Fibroblast of lung (primary cell): ENCODE measurements at places on chromosomes 2 and 18.

- DNase-seq: no peak
Observed at GRCh38 chr2:168796583-168797285, 5.7 kb upstream of the NOSTRIN start.

GRCh38 chr2:96695602-96696001 lies 44.3 kb downstream of the LMAN2L start:
- DNase-seq: no peak

DNA sequence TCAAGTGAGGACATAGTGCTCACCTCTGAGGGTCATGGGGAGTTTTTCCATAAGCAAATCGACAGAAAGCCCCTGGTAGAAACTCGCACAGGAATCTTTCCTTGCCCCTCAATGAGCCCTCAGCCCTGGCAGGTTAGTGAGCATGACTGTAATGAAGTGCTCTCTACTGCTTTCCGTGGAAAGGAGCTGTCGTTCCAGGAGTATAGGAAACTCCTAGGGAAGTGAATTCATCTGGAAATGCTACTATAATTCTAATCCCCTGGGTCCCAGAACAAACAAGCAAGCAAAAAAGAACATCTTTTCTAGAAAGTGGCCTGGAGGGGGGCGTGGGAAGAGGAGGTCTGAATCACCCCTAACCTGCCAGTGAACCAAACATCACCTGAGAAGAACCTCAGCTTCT lies 18.1 kb downstream of the BCL2L11 start:
- no peak for DNase-seq

- DNase-seq: no peak
Observed at GRCh38 chr2:218161644-218162043, 5.1 kb downstream of the CXCR1 start.

GRCh38 chr2:200483729-200484198 lies 26.1 kb downstream of the KCTD18 start:
- DNase-seq: peak; percentile 44

DNA sequence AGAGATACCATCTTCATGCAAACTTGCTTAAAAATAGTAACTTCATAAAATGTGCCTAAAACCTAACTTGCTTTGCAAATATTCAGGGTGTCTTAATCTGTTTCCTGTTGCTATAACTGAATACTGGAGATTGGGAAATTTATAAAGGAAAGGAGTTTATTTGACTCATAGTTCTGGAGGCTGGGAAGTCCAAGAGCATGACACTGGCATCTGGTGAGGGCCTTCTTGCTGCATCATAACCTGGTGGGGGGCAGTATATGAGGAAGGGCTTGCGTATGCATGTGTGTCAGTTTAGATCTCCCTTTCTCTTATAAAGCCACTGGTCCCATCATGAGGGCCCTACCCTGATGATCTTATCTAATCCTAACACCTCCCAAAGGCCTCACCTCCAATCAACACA lies 166.5 kb downstream of the LPIN1 start:
- DNase-seq: no peak

DNA sequence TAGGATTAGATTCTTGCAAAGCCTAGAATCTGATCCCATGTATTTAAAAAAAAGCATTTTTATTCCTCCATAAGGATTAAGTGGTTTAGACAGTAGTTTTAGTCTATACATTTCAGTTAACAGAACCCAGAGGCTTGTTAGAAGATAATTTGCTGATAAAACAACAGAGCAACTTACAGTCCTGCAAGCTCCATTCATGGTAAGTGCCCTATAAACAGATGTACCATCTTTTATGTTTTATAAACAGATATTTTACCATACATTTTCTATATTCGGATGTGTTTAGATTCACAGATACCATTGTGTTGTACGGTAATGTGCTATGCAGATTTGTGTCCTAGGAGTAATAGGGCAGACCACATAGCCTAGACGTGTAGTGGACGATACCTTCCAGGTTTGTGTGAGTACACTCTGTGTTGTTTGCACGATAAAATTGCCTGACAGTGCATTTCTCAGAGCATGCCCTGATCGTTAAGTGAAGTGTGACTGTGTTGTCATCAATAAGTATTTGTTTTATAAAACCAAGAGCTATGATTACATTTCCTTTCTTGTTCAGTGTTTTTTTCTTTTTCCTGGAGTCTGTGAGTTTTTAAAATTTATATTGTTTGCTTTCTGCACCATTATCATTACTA lies 54.2 kb downstream of the CERS6 start:
- DNase-seq: no peak

DNA sequence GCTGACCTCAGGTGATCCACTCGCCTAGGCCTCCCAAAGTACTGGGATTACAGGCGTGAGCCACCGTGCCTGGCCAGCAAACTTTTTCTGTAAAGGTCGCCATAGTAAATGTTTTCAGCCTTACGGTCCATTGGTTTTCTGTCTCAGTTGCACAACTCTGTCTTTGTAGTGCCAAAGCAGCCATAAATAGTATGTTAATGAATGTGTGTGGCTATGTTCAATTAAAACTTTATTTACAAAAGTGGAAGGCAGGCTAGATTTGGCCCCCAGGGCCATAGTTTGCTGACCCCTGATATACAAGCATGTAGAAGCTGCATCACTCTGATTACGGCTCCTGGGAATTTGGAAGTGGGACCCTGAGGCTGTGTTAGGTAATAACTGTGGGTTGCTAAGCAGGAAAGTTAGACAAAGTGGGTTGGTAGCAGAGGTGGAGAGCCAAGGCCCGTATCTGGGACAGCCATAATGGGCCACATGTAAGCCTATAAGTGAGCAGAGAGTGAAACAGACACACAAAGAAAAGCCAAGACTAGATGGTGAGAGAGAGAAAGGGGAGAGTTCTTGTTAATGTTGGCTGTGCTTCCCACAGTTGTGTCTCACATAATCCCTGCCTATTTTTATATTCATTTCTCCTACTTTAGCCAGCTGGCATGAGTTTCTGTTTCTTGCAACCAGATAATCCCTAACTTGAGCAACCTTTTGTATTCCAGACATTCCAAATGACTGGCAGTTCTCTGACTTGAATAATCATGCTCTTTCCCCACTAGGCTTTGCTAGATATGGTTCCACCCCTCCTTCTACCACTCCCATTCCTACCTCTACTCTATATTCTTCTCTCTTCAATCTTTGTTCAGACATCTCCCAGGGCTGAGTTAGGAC lies 223.3 kb upstream of the STON1 start:
- DNase-seq: peak; percentile 34

DNA sequence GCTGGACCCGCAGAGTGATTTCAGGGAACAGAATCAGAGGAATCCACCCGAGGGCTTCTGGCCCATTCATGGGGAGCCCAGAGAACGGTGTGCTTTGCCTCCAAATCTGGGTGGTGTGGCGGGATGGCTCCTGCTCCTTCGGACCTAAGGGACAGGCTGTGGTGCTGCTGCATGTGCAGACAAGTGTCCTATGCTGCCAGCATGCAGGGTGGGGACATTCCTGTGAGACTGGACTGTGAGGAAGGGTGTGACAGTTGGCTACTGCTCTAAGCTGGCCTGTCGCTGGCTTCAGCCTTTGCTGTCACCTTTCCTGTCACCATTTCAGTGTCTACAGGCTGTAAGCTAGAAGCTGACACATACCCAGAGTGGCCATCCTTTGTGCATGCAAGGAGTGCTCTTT lies 2.9 kb upstream of the SLC4A3 start:
- DNase-seq: no peak

DNA sequence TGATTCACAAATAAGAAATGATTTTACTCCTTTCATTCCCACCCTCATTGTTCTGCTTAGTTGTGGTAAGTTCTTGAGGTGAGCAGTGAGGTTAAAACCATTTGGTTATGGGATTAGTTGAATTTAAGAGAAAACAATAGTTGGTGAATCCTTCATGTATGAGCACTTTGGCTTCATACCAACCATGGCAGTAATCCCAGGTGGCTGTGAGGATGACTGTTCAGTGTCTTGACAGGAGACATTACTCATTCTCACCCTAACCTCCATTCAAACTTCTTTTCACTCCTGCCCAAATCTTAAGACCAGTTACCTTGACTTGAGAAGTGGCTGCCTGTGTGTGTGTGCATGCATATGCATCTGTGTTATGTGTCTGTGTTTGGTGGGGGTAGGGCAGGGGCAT lies 143.1 kb downstream of the SETBP1 start:
- peak; percentile 18 for DNase-seq

GRCh38 chr2:74109551-74109950 lies 38.2 kb downstream of the BOLA3 start:
- no peak for DNase-seq

GRCh38 chr2:10716581-10716980 lies 4.8 kb upstream of the ATP6V1C2 start:
- no peak for DNase-seq

GRCh38 chr2:160301420-160301819 lies 101.3 kb upstream of the ITGB6 start:
- DNase-seq: peak; percentile 52

- no peak for DNase-seq
Observed at GRCh38 chr2:185676316-185676715, 62.3 kb upstream of the FSIP2 start.

DNA sequence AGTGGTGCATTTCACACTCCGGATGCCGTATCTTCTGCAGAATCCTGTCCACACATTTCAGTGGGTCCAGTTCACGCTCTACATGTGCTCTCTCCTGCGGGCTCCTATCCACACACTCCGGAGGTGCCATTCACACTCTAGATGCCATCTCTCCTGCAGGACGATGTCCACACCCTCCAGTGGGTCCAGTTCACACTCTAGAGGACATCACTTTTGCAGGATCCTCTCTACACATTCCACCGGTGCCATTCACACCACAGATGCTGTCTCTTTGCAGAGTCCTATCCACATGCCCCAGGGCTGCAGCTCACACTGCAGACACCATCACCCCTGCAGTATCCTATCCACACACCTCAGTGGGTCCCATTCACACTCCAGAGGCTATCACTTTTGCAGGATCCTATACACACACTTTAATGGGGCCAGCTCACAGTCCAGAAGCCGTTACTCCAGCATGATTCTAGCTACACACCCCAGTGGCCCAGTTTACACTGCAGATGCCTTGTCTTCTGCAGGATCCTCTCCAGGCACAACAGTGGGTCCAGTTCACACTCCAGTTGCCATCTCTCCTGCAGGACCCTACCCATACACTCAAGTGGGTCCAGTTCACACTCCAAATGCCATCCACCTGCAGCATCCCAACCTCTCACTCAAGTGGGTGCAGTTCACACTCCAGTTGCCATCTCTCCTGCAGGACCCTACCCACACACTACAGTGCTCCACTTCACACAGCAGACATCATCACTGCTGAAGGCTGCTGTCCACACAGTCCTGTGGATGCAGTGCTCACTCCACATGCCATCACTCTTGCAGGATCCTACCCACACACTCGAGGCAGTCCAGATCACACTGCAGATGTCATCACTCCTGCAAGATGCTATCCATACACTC lies 2.1 kb upstream of the PXDN start:
- no peak for DNase-seq

DNA sequence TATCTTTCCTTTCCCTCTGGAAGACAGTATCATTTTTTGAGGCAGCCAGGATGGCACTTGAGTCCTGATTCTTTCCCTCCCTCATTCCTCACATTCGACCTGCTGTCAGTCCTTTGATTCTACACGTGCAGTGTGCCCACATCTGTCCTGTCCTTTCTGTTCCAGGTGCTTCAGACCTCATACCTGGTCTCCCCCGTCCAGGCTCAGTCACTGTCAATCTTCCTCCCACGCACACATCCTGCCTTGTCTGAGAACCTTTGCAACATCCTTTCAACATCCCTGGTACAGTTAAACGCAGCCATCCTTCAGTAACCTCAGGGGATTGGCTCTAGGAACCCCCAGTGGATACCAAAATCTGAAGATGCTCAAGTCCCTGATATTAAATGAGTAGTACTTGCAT lies 10.1 kb downstream of the BCL2 start:
- no peak for DNase-seq

GRCh38 chr2:105166688-105167087 lies 74.9 kb upstream of the GPR45 start:
- no peak for DNase-seq

- no peak for DNase-seq
Observed at GRCh38 chr2:86420913-86421312, 20.3 kb upstream of the KDM3A start.

GRCh38 chr18:10688766-10689165 lies 162.9 kb downstream of the NAPG start:
- no peak for DNase-seq

DNA sequence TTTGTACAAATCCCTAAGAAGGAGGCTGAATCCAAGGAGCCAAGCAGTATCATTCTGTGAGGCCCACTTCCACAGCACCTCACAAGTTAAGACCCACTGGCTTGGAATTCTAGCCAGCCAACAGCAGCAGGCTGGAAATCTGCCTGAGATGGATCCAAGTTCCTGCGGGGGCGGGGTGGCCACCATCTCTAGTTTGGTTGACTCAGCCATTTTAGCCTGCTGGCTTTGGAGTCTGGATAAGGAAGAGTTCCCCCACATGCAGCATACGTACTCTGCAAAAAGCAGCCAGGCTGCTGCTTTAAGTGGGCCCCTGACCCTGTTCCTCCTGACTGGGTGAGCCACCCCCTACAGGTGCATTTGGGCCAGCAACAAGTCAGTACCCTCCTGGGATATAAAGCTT lies 65.2 kb downstream of the FARP2 start:
- no peak for DNase-seq

DNA sequence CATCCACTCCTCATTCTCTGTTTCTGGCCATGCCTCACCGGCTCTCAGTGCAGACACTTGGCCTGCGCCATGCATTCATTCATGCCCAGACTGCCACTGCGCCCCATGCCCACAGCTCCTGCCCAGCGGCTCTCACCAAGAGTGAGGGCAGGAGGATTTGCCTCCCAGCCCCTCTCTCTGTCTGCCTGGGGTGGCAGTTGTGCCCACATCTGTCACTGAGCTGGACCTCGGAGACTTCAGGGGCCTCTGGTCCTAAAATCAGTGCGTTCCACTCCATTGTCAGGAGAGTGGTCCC lies 75.1 kb downstream of the CIB4 start:
- no peak for DNase-seq

- no peak for DNase-seq
Observed at GRCh38 chr2:139411236-139411635, 631.0 kb upstream of the NXPH2 start.

DNA sequence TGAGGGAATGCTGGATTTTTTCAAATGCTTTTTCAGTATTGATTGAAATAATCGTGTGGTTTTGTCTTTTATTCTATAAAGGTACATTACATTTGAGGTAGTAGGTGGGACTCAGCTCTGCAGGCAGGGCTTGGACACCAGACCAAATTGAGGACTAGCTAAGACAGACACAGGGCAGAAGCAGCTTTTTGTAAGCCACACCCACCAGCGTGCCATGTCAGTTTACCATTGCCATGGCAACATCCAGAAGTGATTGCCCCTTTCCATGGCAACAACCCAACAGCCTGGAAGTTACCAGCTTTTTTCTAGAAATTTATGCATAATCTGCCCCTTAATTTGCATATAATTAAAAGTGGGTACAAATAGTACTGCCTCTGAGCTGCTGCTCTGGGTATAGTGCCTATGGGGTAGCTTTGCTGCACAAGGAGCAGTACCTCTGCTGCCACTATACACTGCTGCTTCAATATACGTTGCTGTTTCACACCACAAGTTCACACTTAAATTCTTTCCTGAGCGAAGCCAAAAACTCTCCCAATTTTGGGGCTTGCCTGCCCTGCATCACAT lies 23.6 kb upstream of the VWA3B start:
- no peak for DNase-seq

- DNase-seq: peak; percentile 43
Observed at GRCh38 chr2:54599326-54599710, 124.1 kb upstream of the EML6 start.

GRCh38 chr2:134582547-134582899 lies 136.3 kb downstream of the TMEM163 start:
- no peak for DNase-seq
